Stimulated activated CD4-positive, alpha-beta T cell treated with anti-CD3 and anti-CD28 coated beads, Interleukin-1b, Interleukin-23, amount 100 ng/mL, for 24 hours (primary cell): ENCODE measurements at places on chromosomes 4 and X.
A peak's percentile ranks its signal among the peaks of the same experiment; 100 is the strongest.

DNA sequence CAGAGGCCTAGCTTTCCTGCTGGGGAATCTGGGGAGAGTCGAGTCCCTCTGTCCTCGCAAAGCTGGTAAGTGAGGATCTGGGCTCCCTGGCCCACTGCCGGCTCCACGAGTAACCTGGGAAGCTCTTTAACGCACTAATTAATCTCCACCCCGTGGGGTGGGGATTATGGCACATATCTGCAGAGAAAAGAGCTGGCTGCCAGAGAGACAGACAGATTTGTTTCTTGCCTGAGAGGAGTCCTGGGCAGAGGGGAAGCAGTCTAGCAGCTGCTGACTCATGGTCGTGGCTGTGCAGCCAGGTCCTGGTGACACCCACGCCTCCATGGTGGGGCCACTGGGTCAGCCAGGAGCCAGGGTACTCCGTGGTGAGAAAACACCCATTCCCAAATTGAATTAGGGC, 14.0 kb downstream of the SORCS2 start:
- no peak for DNase-seq

- DNase-seq: no peak
Observed at GRCh38 chrX:9369802-9370291, 95.0 kb upstream of the TBL1X start.

DNA sequence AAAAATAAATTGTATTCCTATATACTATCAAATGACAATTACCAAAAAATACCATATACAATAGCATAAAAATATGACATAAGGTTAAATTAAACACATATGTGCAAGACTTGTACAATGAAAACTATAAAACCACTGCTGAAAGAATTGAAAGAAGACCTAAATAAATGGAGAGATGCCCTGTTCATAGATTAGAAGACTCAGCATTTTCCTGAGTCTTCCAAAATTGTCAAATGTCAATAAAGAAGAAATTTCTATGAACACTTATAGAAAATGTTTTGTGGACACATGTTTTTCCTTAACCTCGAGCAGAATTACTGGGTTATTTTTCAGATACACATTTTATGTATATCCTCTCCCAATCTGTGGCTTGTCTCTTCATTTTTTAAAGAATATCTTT, 103.1 kb upstream of the DCLK2 start:
- no peak for DNase-seq

GRCh38 chrX:45191383-45191782, 9.3 kb downstream of the DIPK2B start:
- no peak for DNase-seq

DNA sequence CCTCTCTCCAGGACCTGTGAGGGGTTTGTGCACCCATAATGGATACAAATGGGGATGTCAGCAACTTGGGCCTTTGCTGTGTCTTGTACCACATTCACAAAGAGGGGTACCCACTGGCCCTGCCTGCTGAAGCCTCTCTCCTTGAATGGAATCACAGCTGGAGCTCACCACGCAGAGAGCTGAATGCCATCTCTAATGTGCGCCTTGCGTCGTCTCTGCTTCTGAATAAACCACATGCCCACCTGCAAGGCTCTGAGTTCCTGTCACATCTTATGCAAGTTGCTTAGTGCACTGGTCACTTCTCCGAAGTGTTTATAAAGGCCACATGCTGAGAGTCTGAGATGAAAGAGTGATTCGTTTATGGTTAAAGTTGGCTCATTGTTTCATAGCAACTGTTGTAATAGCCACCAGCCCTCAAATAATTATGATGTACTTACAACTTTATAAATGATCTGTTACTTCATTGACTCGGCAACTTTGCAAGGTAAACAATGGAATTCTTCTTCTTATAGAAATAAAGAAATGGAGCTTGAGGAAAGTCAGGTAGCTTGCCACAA, 6.2 kb upstream of the PUDP start:
- DNase-seq: no peak

DNA sequence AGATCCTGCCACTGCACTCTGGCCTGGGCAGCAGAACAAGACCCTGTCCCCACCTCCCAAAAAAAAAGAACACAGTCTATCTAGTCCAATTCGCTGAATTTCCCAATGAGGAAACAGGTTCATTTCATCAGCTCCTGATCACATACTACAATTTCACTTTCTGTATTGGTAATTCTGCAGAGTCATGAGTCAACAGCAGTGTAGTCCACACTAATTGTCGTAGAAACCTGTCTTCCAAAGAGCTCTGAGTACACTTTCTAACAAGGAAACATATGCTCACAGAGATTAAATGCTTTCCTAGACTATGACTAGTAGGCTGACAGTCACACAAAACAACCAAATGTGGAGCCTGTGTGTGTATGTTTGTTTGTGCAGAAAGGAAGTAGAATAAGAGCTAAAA, 91.9 kb downstream of the GPC4 start:
- no peak for DNase-seq

- DNase-seq: no peak
Observed at GRCh38 chrX:154791939-154792338, 13.3 kb downstream of the MPP1 start.

DNA sequence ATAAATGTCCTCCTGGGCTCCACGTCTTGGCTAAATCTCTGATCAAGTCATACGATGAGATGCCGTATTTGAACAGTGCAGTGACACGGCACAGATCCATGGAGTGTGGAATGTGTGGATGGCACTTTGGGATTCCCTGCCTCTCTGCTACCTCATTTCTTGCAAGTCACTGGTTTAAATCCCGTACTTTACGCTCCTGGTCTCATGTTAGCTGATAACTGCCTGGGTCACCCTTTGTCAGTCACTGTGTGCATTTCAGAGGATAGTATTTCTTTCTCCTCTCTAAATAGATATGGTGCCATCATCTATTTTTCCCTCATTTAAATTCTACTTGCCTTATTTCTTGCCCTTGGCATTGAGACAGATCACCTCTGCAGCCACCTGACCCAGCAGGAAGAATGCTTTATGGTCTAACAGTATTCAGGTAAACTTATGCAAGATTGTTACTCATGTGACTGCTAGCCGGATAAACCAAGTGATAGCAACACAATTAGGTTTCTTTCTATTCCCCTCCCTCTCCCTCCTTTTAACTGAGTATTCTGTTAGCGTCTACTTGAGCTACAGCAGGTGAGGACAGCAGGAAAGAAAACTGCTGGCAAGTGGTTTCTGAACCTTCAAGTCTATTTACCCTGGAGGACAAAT, 2.8 kb downstream of the EGF start:
- no peak for DNase-seq

DNA sequence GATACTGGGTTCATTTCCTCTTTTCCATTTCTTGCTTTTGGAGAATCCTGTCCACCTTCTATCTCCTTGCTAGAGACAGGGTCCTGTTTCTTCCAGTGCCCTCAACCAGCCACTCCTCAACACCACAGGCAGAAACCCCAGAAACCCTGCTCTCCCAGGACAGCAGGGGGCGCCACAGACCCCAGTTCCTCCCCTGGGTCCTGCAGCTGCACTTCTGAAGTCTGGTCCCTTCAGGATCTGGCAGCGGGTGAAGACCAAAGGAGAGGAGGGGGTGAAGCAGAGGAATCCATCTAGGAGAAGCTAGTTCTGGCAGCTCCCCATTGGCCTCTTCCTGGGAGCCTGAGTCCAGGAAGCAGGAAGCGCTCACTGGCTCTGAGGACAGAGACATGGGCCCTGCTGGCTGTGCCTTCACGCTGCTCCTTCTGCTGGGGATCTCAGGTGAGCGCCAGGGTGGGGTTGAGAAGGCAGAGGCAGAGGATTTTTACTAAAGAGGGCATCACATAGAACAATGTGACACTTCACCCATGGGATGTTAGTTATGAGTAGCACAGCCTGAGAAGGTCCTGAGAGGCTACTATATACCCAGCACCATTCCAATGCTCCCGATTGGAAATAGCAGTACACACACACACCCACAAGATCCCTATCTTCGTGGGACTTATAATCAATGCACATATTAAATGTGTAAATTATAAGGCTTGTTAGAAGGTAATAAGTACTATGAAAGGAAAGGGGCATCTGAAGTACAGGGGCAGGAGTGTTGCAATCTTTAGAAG, at the start of gene PRSS48:
Gene PRSS48 (plus strand): TSS at position 375 of the 776 bp plus-strand sequence. CDS start 12 bp downstream, at position 387.
- DNase-seq: peak; percentile 1

DNA sequence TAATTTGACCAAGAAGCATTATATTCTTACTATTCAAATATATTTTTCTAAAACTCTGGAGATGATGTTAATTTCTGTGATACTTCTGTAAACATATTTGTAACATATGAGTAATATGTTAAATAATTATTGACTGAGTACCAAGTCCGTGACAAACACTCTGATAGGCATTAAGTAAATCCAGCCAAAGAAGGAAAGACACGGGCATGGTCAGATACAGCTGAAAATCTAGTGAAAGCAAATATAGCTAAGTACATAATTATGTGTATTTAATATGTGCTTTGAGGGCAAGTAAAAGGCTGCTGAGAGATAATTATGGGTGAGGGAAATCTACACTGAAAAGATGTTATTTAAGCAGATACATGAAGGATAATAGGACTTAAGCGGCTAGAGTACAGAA, 1263.6 kb upstream of the ADGRL3 start:
- no peak for DNase-seq

- peak; percentile 45 for DNase-seq
Observed at GRCh38 chr4:139083607-139083955, 68.0 kb downstream of the NOCT start.

- no peak for DNase-seq
Observed at GRCh38 chrX:14598330-14598729, 69.0 kb downstream of the GLRA2 start.

DNA sequence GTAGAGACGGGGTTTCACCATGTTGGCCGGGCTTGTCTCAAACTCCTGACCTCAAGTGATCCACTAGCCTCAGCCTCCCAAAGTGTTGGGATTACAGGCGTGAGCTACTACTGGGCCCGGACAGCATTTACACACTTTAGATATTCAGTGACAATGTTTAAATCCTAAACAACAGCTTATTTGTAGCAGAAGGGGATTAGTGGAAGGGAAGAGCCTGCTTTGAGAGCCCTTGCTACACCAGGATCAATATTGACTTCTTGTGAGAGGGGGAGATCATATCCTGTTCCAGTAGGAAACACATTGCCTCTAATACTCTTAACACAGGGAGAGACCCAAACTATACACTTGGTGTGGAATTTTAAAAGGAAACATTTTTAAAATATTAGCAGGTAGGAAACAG, 7.1 kb downstream of the MGST2 start:
- no peak for DNase-seq

DNA sequence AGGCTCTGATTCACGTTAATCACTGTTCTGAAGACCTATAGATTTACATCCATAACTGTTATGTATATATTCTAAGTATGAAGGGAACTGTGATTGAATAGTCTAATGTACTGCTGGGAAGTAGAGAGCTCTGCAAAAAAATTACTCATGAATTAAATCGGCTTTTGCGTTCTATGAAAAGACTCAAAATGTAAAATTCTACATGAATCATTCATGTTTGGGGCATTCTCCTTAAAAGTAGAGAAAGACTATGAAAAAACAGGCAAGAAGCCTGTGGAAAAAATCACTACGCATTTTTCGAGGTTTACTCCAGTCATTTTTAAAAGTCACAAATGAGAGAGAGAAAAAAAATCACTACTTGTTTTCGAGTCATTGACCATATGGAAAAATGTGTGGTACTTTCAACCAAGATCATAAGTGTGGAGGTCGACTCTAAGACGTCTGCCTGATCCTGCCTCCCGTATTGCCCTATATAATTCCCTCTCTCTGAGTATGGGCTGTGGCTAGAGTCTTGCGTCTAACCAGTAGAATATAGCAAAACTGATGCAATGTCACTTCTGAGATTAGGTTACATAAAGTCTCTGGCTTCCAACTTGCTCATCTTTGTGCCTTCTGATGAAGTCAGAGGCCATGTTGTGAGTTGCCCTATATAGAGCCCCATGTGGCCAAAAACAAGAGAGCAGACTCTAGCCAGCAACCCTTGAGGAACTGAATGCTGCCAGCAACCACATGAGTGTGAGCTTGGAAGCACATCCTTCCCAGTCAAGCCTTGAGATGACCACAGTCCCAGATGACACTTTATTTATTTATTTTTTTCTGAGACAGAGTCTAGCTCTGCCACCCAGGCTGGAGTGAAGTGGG, 32.1 kb upstream of the VEGFD start:
- DNase-seq: no peak

GRCh38 chrX:20418379-20419150, 151.9 kb upstream of the RPS6KA3 start:
- no peak for DNase-seq

- no peak for DNase-seq
Observed at GRCh38 chr4:56406151-56406550, 18.9 kb upstream of the AASDH start.

DNA sequence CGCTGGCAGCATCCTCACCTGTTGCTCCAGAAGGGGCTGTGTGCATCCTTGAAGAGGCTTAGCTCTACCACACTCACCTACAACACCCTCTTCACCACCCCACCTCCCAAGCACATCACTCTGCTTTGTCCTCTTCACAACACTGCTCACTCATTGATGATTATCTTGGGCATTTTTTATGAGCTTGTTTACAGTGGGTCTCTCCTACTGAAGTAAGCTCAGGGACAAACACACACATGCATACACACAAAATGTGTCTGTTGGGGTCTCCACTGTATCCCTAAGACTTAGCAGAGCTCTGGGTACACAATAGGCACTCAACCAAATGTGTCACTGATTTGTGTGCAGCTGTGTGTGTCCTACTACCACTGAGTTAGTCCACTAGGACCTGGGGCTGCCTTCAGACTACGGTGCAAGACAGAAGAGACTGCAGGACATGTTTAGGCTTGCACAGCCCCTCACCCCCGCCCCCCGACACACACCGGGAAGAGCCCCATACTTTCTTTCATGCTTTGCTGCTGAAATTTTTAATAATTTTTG, 1.3 kb upstream of the GABRE start:
- DNase-seq: no peak

DNA sequence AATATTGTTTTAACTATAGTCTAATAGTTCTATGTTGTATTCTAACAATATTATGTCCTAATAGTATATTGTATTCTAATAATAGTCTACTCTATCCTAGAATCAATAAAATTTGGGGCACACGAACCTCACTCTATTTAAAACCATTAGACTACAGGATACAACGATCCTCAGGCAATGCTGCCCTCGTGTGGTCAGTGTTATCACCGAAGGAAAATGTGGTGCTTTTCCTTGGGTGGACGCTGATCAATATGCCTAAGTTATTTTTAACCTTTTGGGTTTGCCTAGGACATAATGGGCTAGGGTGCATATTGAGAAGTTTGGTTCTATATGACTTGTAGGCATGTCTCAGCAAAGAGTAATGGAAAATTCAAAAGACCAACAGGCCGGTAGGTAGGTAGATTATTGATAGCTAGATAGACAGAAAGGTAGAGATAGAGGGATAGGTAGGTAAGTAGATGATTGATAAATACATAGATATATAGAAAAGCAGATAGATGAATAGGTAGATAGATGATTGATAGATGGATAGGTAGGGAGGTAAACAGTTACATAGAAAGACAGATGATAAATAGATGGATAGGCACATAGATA, 75.1 kb downstream of the PRKX start:
- DNase-seq: no peak

GRCh38 chr4:170374770-170375169, 285.0 kb upstream of the AADAT start:
- DNase-seq: no peak

DNA sequence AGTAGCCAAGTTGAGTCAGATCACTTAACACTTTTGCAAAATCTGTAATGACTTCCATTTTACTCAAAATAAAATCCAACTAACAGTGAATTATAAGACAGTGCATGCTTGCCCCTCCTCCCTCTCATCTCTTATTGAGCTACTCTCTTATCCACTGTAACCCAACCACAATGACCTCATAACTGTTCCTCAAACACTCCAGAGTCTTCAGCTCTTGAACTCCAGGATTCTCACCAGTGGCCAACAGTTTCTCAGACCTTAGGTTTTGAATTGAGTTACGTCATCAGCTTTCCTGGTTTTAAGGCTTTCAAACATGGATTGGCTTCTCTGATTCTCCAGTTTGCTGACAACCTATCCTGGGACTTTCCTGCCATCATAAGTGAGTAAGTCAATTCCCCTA, 938.3 kb downstream of the RAB28 start:
- no peak for DNase-seq
